Stimulated activated memory B cell treated with anti-CD40 and anti-IgM and Interleukin-4, amounts not matched to agents 10 μg/mL and 1 μg/mL and 100 μg/mL, for 72 hours (primary cell): ENCODE measurements at places on chromosomes 11 and 22.

DNA sequence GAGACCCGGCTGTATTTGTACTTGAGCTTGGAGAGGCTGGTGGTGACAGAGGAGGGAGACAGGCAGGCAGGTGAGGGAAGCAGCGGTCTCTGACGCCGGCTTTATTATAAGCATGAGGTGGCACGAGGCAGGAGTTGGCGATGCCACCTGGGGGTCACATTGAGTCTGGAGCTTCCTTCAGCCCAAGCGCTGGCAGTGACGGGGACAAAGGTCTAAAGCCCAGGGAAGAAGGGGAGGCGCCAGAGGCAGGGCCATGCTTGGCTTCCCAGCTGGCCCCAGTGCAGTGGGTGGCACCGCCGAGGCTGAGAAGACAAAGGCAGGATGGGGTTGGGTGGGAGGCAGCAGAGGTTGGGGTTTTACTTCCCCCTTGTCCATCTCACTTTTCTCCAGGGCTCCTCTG lies 4.5 kb downstream of the FXYD2 start:
- ATAC-seq = no peak

DNA sequence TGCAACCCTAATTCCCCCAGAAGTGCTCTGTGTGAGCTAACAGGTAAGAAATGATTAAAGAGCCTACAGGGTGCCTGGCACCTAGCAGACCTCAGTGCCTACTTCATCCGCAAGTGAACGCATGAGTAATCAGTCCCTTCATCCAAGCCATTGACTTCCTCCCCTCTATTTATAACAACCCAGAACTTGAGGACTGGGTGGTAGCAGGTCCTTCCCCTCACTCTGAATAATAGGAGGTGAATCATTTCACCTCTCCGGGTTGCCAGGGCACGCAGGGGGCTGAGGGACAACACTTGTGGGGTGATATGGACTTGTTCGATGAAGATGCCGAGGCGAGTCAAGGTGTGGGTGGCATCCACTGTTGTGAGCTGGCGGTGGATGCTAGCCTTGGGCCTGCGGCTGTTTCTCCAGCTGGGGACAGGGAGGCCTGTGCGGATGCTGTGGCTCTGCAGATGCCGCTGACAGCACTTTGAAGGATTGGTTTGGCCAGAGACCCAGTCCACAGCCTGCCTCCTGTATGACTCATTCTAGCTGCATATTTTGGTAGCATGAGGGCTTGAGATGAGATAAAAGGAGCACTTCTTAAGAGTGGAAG lies 11.7 kb upstream of the SORL1-AS1 start:
- ATAC-seq = peak; percentile 46

DNA sequence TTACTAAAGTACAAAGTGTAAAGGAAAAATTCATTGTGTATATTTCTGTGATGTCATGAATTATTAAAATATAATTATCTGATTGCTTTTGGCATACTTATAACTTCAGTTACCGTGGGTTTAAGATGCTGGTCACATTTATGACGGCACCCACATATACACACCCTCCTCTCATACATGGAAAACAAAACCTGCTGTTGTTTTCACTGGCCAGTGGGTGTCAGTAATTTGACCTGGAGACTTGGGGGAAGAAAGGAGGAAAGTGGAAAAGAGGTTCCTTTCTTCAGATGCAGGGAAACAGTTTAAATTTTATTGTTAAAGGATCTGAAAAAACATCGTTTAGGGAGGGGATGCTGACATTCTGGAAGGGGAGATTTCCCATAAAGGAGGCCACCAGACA lies 742 bp upstream of the BBOX1 start:
- no peak for ATAC-seq

GRCh38 chr11:6410695-6411430 lies 8.0 kb downstream of the APBB1 start:
- no peak for ATAC-seq

DNA sequence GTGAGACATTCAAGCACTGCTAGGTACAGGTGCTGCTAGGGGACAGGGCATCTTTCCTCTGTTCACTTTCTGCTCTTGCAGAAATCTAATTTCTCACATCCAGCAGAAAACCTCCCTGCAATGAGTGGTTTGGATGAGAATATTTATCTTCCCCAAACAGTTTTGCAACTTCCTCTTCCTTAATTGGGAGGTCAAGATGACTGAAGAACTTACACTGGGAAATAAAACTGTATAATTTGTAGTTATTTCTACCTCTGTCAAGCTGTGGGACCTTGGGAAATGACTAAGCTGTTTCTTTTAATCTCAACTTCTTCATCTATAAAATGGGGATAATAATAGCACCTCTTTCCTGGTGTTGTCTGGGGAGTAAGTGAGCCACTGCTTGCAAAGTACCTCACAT lies 69.8 kb downstream of the PRR5L start:
- ATAC-seq = no peak
